GM03348 (cell line): ENCODE measurements at places on chromosomes 11 and 22.
A peak's percentile ranks its signal among the peaks of the same experiment; 100 is the strongest.

DNA sequence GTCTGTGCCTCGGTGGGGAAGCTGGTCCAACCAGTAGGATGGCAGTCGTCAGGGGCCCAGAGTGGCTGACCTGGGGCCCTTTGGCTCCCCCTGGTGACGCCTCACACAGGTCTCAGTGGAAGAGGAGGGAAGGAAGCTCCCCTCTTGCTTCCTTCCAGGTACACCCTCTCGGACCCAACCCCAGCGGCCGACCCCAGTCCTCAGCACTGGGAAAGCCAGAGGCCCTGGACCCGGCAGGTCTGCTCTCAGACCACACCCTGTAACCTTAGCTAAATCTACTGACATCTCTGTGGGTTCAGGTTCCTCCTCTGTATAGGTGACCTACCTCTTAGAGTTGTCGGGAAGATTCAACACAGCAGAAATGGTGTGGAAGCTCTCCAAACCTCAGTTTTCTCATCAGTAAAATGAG, 3.4 kb upstream of the SCUBE1 start:
- peak; percentile 61 for DNase-seq

GRCh38 chr11:122441666-122442035, 213.9 kb upstream of the UBASH3B start:
- no peak for DNase-seq

GRCh38 chr11:73117071-73117470, 25.0 kb downstream of the FCHSD2 start:
- no peak for DNase-seq

GRCh38 chr22:49727191-49727880, 100.3 kb downstream of the BRD1 start:
- DNase-seq = no peak

DNA sequence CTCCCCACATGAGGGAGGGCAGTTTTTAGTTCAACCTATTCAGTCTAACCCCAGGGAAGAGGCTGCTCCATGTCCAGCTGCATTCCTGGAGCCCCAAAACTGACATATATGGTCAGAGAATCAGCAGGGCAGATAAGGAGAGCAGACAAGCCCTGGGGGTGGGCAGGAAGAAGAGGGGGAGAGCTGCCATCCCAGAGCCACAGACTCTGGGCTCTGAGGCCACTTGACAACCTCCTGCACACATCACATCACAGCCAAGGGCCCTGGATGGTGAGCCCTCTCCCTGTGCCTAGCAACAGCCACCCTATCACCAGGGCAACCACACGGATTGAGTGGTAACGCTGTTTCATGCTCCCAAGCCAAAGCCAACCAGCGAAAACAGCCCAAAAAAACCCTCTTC, 3.1 kb downstream of the ARHGAP1 start:
- no peak for DNase-seq

DNA sequence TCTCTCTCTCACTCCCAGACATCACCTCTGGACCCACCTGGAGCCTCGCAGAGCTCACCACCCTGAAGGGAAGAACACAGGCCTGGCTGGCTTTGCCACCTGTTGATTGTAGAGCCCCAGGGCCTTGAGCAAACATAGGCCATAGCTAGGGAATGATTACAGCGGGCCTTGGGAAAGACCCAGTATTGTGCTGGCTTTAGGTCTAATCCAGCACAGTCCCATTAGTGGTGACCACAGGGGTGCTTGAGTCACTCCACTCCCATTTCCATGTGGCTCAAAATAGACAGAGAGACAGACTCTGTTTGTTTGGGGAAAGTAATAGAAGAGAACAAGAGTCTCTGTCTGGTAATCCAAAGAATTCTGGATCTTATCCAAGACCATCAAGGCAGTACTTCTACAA, 42.7 kb upstream of the FAM181B start:
- DNase-seq = no peak

GRCh38 chr22:31081963-31082605, 966 bp downstream of the SMTN start:
- DNase-seq = no peak

- no peak for DNase-seq
These were observed 233.6 kb downstream of the BRD1 start for GRCh38 chr22:49594078-49594477.

DNA sequence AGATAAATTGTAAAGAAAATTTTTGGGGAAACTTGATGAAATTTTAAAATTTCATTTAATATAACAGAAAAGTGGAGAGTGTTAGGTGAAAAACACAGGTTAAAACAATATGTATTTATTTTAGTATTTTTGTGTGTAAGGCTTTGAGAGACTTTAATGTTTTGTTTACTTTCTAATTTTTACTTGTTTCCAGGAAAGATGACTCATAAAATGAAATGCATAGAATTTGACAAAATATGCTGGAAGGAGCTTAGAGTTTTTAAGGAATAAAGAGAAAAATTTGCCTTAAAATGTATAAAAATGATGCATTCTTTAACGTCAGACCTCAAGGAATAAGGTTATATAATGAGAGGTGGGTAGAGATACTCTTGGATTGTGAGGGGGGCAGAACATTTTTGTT, 1205.1 kb upstream of the CNTN5 start:
- no peak for DNase-seq

- DNase-seq = no peak
These were observed 4.0 kb downstream of the TCN1 start for GRCh38 chr11:59862252-59862651.

GRCh38 chr11:122743949-122744348, 88.4 kb downstream of the UBASH3B start:
- DNase-seq = no peak
